ENCODE measurements at places on chromosomes 11 and 22.

- DNase-seq = no peak
These were observed 16.1 kb downstream of the MICALL1 start for GRCh38 chr22:37922191-37922590.

DNA sequence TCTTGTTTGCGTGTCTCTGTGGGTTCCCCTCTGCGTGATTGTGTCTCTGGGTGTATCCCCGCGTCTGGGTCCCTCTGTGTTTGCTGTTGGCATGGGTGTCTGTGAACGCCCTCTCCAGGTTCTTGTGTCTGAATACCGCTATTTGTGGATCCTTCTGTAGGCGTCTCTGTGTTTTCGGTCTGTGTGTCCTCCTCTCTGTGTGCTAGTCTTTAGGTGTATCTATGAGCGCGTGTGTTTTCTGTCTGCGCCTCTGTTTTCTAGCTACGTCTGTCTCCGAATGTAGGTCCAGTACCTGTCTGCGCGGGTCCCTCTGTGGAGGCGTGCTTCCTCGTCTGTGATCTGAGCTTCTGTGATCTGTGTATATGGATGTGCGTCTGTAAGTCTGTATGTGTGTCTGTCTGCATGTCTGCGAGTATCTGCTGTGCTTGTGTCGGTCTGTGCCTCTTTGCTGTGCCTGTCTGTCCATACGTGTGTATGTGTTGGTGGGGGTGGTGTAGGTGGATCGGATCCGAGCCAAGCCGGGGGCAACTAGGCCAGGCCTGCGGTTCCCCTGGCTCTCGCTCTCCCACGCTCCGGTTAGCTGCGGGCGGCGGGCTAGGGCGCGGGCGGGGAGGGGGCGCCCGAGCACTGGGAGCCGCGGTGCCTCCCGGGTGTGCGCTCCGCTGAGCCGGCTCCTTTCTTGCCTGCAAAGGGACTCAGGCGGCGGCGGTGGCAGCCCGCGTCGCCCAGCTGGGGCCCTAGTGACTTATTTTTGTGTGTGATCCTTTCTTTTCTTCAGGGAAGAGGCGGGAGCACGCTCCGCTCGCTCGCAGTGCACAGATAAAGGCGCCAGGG, 105.3 kb upstream of the E2F8 start:
- DNase-seq = no peak

DNA sequence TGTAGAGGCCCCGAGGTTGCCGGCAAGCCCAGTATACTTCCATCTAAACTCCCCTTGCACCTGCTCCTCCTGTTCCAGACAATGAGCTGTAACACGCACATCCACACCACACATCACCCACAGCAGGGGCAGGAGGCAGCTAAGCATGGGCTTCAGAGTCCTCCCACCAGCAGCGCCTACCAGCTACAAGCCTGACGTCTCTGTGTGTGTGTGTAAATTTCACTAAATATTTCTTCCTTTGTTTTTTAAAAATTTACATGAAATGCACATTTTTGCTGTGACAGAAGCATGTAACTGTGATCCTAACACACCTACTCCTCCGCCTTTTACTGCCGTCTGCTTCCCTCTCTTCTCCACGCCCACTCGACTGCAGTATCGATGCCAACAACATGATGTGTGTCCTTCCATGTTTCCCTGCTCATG, 29.4 kb upstream of the PACSIN2 start:
- no peak for DNase-seq

DNA sequence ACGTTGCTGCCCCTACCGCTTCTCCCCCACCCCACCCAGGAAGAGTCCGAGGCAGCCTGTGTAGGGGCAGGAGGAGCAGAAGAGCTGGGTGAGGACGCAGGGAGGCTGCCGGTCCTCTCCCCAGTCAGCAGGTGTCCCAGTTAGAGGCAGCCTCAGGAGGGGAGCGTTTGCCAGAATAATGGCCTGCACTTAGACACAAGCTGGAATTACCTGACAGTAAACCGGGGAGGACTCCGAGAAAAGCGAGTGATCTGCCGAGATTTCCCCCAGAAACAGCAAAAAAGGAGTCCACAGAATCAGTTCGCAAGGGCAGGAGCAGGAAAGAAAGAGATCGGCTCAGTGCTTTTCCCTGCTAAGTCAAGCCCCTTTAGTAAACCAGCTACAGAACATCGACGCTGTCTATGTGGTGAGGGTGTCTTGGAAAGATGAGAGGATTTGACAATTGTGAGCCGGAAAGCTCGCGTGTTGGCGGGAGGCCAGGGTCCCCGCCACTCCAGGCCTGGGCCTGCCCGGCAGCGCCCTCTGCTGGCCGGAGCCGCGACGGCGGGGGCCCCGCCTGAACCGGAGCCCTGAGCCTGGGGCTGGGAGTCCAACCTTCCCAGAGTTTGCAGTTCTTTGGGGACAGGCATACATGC, 17.7 kb upstream of the THRSP start:
- DNase-seq = peak; percentile 79

- peak; percentile 12 for DNase-seq
These were observed 1.2 kb downstream of the PDGFB start for GRCh38 chr22:39243439-39244135.

- DNase-seq = no peak
These were observed 3.5 kb downstream of the IGF2 start for GRCh38 chr11:2135648-2136201.

GRCh38 chr11:10640308-10640707, 53.2 kb downstream of the IRAG1 start:
- DNase-seq = no peak

DNA sequence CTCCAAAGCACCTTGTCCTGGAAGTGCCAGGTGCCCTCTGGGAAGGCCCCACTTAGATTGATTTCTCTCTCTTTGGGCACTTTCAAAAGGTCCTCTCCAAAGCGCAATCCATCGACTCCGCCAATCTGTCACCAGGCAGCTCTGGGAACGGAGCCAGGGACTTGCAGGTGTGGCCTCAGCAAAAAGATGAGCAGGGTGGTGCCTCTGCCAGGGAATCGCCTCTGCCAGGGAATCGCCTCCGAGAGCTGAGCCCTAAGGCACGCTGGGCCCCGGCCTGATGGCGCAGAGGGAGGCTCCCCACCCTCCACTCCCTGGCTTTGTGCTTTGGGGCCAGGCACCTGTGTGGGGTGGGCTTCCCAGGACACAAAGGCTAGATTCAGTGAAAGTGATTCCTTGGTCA, 1391.3 kb downstream of the TBC1D22A start:
- DNase-seq = no peak

DNA sequence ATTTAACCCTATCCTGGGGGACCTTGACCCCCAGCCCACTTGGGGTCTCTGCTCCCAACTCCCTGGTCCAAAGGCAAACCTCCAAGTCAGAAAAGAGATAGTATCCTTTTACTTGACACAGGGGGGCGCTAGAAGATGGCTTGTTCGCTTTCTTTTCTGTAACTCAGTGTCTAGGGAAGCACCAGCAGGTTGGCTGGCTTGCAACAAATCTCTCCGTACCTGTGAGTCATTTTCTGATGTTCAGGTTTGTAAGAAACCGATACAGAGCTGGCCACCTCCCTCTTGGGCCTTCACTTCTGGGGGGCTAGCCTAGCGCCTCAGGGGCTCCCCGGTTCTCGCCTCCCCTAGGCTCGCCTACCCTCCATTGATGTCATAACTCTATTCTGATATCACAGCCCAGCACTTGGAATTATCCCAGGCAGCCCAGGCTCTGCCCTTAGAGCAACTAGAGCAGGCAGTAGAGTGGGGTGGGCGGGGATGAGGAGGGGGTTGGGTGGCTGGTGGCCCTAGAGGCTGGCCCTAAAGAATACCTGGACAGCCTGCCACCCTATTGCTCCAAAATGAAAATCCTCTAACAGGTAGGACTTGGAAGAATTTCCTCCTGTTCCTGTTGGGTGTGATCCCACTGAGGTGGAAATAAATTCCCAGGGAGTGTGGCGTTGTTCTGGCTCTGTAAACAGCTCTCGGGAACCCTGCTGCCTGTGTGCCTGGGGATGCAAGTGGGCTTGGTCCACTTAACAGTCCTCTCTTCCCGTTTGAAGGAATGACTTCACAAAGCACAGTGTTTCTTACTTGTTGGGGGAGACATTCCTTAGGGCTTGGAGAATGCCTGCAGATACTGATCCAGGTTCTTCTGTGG, 69.4 kb downstream of the OSBP2 start:
- peak; percentile 61 for DNase-seq

DNA sequence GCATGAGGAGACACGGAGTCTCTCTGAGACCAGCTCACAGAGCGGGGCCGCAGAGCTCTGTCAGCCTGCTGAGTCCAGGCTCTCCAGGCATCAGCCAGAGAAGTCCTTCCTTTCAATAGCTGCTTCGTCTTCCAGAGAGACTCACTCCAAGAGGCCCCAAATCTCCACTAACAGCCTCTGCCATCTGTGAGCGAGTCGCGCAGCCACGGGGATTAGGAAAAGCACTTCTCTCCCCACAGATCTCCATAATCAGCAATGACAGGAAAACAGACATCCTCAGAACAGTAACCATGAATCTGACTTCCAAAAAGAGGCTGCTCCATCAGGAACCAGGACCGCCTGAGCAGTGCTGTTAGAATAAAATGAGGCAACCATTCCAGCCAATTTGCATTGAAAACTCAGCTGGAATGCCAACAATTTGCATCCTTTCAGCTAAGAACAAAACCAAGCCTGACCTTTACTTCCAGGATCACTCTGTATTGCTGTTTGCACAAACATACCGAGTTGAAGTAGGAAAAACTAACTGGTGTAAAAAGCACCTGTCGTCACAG, 65.4 kb downstream of the SMCO4 start:
- DNase-seq = no peak

- DNase-seq = no peak
These were observed 11.9 kb downstream of the PCSK7 start for GRCh38 chr11:117219995-117220394.

DNA sequence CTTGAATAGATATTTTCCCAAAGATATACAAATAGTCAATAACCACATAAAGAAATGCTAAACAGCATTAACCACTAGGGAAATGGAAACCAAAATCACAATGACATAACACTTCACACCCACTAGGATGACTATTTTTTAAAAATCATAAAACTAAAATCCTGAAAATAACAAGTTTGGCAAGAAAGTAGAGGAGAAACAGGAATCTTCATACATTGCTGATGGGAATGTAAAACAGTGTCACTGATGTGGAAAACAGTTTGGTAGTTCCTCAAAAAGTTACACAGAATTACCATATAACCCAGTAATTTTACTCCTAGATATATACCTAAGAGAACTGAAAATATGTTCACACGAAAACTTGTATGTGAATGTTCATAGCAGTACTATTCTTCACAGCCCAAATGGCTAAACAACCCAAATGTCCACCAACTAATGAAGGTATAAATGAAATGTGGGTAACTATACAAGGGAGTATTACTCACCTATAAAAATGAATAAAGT, 12.5 kb downstream of the PICALM start:
- DNase-seq = no peak

- DNase-seq = no peak
These were observed 365.2 kb upstream of the DDI1 start for GRCh38 chr11:103671143-103671651.

GRCh38 chr11:70627219-70627618, 228.9 kb downstream of the CTTN start:
- DNase-seq = no peak

GRCh38 chr22:17121233-17122195, at the start of gene TMEM121B:
TSS of gene TMEM121B (minus strand) at chr22:17121360. CDS start at chr22:17121127, 233 bp downstream.
- peak; percentile 68 for DNase-seq

DNA sequence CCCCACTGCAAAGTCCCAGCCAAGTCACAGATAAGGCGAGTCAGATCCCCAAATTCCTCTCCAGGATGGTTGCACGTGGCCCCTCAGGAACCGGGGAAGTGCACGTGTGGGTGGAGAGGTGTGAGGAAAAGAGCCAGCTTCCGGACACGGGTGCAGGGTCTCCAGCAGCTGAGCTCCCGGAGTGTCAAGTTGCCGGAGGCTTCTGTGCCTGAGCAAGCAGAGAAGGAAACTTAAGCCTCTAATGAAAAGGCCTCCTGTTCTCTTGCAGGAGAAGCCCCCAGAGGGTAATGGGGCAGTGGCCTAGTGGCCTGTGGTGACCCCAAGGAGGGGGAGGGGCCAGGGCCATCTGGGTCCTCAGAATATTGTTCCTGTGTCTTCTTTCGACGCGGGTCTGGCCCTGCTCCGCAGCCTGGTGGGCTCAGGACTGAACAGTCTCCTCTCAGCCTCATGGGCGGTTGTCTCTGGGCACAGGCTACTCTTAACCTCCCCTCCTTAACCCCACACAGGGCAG, 147.9 kb downstream of the FEZ1 start:
- no peak for DNase-seq

- no peak for DNase-seq
These were observed 279.9 kb upstream of the B3GAT1 start for GRCh38 chr11:134691985-134692384.

DNA sequence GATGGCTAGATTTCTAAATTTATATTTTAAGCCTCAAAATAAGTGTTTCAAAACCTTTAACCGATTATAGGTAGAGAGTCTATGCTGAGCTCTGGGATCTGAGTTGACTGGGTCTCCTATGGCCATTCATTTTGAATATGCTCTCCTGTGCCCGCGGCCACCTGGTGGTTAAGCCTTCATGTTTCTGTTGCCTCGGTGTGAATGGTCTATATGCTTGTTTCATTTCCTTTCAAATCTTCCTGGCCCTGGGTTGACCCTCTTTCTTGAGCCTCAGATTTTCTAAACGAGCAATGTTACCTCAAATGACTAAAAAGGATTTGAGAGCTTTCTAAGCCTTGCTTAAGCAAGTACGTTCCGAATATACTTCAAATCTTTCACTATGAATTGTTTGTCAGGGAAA, 789.4 kb upstream of the KIRREL3 start:
- DNase-seq = peak; percentile 15

DNA sequence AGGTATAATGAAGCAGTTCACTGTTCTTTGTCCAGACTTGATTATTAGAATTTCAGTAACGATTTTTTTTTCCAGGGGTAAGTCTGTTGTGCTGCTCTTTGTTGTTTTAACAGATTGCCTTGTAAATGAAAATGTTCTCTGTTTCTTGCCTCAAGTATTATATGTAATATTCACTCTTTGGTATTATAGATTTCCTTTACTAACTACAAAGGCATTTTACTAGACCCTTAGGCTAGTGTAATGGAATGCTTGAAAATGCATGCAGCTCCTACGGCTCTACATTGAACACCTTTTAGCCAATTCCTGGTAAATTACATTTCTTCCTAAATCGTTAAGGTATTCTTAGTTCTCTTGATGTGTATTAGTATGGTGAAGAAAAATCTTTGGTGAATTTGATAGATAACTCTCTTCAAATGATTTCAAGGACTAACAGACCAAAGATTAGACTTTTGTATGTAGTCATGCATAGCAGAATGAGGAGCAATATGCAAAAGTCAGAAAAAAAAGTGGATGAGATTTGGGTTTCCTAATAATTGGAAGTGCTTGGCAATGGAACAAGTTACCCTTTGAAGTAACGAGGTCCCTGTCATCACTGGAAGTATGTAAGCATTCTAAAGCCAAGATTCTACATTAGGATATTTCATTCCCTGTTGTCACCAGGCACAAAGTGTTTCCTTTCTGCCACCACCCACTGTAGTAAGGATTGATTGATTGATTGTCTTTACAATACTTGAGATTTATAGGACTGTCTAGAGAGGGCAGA, 113.1 kb downstream of the DBX1 start:
- no peak for DNase-seq

DNA sequence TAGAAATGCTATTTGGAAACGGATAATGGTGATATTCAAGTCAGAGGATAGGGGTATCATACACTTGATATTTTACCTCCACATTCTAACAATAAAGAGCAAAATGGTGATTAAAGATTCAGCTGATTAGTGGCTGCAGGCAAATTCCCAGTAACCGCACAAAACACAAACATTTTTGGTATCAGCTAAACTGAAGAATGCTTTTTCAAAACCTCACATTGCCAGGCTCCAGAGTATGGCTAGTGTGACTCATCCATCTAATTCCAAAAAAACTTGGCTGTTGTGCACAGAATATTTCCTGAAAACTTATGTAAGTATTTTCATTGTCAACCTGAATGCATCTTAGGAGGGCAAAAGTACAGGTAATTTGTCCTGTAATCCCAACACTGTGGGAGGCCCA, 10.9 kb downstream of the SRPRA start:
- no peak for DNase-seq

- no peak for DNase-seq
These were observed 1.0 kb downstream of the FJX1 start for GRCh38 chr11:35619116-35619854.

Data from LoVo (cell line).